Muscle of back (tissue), 13 donors: ENCODE measurements at places on chromosomes 7 and 10.

DNA sequence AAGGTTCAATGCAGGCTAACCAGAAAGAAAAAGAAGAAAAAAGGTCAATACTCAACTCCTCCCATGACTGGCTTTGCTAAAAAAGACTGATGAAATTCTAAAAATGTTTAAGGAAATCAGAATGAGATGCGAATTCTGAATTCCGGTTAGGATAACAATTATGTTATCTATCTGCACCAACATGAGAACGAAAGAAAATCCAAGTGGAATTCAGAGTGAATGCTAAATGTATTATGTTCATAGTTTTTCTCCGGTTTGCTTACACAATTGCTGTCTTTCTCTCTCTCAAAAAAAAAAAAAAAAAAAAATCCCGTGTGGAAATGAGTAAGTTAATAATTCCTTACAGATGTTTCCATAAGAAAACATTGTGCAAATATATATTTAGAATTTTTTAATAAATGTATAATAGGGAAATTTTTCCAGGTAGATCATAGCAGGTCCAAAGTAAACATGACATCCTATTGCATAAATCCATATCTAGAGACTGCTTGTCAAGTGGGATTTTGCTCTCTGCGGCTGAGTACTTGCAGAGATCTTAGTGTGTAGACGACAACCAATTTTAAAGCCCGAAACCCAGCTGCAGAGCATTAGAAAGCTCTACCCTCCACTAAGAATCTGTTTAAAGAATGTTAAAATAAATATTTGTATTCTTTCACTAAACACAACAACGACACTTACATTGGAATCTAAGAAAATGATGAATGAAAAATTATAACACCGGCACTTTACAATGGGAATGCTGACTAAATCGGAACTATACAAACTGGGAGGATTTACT is 104.0 kb downstream of the JAZF1 start:
- DNase-seq, result peak; percentile 65

DNA sequence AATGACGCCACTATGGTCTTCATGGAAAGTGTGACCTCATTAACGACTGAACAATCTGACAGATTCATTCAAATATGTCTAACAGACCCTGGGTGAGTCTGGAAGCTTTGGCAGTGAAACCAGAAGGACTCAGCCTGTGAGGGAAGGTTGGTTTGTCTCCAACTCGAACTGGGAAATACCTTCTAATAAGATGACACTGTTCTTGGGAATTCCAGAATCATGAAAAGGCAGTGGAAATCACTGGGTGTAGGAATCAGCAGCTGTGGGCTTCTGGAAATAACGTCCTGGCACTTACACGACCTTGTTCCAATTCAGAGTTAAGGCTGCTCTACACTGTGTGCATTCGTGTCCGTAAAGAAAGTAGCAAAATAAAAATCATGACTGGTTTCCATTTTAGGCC is 75.1 kb downstream of the DGKI start:
- DNase-seq, result no peak

DNA sequence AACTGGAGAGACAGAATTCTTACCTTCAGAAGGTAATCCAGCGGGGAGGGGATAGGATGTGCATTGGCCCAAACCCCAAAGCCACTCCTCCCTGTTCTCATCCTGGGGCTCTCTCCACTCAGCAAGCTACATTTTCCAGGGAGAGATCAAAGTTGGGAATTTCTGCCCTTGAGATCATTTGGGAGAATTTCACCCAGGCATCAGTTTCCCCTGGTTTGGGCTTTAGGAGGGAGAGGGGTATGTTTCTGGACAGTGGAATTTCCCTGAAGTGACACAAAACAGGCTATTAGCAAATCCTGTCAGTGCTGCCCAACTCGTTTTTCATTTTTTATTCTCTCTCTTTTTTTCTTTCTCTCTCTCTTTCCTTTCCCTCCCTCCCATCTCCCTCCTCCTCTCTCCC is 35.7 kb downstream of the CYP17A1 start:
- DNase-seq, result no peak

DNA sequence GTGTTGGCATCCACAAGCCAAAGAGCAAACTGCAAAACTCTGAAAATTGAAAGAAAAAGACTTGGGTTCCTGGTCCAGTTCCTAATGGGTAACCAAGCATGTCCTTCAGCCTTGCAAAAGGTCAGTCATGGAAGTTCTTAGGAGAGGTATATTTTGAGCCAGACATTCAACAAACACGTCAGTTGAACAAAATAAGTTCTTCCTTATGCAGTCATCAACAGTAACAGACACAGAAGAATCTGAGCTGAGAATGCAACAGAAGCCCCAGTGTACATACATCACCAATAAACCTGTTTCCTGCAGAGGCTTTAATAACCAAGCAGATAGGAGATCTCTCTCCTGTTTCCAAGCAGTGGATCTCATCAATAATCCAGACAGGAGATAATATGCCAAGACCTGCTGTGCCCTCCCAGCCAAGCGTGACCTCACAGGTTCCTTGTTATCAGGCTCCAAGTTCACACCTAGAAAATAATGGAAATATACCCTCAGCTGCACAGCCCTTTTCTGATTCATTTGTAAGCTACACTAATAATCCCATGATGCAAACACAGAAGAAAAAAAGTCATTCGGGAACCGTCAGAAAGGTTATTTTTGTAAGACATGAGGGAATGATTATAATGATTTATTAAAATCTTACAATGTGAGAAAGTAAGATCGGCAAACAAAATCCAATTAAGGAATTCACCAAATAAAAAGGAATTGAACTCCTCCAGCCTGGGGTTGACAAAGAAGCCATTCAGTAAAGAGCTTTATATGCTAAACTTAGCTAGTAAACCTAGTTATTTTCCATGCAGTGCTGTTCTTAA is 90.7 kb downstream of the DGKI start:
- no peak for DNase-seq

GRCh38 chr7:20229646-20230500 is 12.7 kb upstream of the MACC1 start:
- DNase-seq, result no peak

GRCh38 chr7:45898222-45898621 is 9.9 kb downstream of the IGFBP1 start:
- no peak for DNase-seq

DNA sequence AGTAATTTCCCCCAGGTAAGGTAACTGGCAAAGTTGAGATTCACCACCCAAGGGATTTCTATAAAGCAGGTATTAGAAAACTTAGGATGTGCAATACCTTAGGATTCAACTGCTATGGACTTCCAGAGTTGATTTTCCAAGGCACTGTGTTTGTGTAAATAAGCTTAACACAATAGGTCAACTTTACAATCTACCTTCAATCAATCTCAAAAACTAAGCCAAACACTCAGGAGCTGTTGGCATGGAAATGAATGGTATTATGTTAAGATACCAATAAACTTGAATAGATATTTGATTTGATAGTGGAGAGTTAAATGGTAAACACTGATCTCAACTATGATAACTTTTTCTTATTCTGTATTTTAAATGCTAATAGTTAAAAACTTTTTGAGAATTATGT is 762 bp upstream of the SEMA3E start:
- DNase-seq, result no peak

DNA sequence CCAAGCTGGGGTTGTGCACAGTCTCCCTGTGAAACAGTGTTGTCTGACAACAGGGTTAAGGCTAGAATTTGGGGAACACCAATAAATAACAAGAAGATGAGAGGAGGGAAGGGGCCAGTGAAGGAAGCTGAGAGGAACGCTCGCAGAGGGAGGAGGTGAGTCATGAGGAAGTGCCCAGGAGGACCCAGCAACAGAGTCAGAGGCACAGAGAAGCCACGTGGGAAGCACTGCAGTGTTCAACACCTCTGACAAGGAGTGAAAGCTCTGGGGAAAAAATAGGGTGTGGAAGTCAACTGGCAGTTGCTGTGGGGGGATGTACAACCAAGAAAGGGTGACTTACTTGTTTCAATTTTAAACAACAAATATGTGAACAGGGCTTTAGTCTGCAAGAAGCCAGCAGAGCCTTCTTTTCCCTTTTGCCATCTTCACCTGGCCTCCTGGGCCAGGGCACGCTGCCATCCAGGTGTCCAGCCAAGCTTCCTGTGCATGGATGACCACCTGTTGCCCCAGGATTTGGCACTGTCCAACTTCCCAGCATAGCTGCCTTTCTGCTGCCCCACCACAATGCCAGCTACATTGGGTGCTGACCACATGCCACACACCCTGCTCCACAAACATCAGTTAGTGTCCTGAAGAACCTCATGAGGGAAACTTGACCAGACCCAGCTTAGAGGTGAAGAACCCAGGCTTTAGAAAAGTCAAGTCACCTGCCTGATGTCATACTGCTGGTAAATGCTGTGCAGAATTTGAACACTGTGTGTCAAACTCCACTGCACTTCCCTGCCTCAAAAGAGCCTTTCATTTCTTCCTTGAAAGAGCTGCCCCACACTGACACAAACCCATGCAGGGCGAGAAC is 69.6 kb downstream of the ATXN7L1 start:
- no peak for DNase-seq

DNA sequence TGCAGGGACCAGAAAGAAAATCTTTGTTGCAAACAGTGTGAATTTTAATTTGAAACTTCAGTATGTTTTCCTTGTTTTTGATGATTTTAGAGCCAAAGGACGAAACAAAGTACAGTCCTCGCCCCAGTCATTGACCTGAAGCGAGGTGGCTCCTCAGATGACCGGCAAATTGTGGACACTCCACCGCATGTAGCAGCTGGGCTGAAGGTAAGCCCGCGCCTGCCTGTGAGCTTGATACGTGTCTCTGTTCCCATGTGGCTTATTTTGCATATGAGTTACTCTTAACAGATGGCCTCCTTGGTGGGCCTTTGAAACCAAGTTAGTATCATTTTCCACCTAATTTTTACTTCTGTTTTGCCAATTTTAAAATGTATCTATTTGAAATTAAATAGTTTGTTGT is 12.3 kb downstream of the RBM17 start:
- DNase-seq, result no peak

GRCh38 chr7:1058311-1058710 is 14.0 kb downstream of the GPR146 start:
- DNase-seq, result no peak

DNA sequence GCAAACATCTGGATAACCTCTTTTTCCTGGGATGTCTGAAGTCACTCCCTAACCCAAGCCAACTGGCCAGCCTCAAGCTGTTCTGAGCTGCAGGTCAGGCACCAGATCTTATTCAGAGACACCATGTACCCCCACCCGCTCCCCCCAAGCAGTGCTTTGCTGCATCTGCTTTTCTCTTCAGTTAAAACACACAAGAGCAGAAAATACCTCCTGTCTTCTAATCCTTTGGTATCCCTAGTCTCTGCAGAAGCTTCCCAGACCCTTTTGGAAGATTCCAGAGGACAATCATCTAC is 3.0 kb downstream of the ZNF488 start:
- peak; percentile 46 for DNase-seq

DNA sequence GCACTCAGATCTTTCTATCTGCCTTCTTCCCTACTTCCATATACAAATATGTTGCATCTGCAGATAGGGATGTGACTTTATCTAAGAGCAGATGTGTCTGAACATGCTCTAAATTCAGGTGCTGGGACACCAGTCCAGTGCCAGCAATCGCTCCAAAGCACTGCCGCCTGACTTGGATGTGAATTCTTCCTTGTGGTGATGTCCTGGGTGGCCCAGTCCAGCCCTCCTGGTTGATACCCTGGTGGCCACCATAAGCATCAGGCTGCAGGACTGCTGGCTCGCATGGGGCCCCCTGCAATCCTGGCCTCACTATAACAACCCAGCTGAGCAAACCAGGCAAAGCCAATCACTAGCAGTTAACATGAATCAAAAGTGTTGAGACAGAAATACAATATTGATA is 149.2 kb upstream of the PDE1C start:
- no peak for DNase-seq

DNA sequence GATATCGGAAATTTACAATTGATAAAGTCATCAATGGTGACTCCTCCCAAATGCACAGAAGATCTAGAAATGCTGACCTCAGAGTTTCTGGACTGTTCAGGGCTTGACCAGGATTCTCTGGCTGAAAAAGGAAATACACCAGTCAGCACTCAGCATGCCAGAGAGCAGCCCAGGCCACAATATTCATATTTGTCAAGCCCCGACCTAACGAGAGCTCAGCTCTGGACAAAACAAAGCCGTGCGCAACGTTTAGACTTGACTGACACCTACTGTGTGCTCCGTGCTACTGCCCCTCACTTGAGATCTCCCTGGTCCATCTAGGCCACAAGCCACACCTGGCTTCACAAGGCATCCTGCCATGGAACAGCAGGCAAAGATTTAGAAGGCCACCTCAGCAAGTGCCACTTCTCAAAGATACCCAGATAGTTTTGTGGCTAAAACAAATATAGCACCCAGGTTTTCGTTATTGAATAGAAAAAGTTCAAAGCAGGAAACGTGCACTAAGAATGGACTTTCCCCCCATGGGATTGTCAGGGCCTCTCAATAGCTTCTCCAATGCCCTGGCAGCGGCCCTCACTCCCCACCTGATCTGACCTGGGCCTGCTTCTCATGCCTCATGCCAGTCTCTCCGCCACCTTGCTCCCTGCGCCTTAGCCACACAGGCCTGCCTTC is 218.3 kb downstream of the FAM107B start:
- DNase-seq, result no peak

GRCh38 chr7:143978585-143978984 is 21.5 kb upstream of the OR6B1 start:
- DNase-seq, result no peak

- DNase-seq, result no peak
Measured at GRCh38 chr10:47206449-47207280, 93.3 kb upstream of the GDF10 start.

DNA sequence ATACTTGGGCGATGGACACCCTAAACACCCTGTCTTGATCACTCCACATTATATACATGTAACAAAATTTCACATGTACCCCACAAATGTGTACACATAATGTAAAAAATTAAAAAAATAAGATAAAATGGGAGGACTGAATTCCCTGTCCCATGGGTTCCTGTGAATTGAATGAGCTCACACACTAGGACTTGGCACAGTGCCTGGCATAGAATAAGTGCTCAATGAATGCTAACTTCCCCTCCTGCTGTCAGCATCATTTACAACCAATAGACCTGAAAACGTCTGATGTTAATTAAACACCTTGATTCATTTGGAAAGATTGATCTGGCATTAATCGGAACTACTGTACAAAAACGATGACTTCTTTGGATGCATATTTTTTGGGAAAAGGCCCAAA is 117.3 kb upstream of the ZNF438 start:
- peak; percentile 51 for DNase-seq

DNA sequence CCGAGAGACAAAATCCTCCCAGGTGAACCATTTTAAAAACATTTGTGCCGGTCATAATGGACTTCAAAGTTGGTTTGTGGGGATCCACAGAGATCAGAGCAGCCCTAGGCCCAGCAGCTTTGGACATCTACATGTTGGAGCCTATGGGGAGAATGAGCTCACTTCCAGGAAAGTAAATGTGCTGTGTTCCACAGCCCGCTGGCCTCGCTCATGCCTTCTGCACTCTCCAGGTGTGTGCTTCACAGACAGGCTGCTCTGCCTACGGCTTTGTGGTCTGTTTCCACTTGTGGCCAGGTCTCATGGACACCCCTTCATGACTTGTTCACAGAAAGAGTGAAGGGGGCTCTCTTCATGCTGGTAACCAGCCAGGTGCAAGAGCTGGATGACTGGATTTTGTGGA is 141.6 kb downstream of the ADARB2 start:
- no peak for DNase-seq
